ENCODE measurements at places on chromosomes 2 and 18.

DNA sequence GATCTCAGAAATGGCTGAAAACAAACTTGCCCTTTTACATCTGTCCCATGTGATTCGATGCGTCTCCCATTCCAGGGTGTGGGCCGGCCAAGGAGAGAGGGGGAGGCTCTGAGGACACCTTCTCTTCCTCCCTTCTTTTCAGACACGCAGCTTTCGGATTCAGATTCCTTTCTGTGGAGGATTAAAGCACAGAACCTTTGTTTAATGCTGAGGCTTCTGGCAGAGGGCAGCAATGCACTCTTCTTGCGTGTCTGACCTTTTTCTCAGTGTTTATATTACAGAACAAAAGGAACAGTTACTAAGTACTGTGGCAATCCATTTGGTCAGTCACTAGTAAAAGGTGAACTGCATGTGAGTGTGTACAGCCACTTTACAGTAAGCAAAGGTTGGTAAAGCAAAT is 268.9 kb upstream of the CCDC68 start:
- no peak for DNase-seq

DNA sequence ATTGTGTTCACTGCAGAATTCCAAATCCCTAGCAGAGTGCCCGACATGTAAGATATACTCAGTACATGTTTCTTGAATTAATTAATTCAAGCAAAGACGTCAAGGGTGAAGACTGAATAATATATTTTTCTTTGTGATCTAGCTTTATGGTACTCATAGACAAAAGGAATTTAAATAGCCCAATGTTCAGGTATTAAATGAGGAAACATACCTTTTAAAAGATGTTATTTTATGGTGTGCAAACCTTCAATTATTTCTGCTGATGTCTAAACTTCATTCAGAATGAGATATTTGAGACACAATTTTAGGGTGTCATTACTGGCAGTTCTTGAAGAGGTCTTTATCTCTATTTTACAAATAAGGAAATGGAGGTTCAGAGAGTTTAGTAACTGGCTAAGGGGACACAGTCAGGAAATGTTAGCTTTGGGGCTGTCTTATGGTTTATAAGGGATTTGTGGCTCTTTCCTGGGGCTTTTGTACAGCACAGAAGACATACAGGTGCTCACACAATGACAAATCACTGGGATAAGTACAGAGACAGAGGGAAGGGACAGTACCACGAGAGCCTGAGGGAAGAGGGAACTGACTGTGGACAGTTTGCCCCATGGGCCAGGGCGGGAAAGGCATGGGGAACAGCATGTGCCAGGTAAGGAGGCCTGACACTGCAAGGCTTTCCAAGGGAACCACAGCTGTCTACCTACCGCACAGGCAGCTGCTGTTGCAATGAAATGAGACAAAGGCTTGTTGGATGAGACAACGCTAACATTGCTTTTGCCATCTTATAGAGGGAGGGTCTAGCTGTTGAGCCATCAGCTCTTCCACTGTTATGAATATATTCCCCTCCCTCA is 155.3 kb downstream of the DDX1 start:
- DNase-seq: no peak

DNA sequence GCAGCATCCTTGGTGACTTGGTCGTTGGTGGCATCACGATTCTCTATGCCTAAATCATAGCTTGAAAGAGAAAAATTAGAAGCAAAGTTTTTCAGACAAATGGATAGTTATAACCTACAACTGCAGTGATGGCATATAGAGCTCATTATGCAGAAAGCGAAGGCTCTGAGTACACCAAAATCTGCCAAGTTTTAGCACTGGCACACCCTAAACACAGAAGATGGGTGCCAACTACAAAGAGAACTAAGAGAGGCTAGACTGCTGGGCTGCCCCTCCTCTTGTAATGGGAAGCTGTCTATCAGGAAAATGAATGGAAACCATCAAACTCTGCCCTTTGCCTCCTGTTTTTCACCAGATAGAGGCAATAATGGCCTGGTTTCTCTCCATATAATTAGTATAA is 6.3 kb downstream of the IDH1 start:
- DNase-seq: no peak

DNA sequence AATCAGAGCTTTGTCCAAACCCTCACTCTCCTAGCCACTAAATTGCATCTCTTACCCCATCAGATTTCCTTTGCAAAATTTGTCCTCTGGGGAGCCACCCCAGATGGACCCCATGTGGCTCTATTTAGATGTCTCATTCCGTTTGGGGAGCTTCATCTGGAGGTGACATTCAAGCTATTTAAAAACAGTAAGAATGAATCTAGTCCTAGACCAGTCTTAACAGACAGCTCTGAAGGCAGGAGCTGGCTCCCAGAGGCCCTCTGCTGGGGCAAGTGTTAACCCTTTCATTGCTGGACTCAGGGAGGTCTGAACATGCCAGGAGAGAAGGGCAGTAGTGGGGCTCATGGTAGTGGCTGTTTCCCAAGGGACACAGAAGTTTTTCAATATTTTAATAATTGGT is 59.2 kb downstream of the RPL37A start:
- DNase-seq: no peak

DNA sequence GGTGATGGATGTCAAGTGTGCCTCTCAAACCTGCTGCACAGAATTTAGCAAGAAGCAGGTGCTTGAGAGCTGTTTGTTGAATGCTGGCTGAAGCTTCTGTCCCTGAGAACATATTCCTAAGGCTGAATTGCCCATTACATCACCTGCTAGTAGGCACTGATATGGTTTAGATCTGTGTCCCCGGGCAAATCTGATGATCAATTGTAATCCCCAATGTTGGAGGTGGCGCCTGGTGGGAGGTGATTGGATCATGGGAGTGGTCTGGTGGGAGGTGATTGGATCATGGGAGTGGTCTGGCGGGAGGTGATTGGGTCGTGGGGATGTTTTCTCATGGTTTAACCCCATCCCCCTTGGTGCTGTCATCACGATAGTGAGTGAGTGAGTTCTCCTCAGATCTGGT is 128.0 kb downstream of the HRH4 start:
- no peak for DNase-seq

GRCh38 chr2:138906549-138906948 is 126.4 kb upstream of the NXPH2 start:
- DNase-seq: no peak

GRCh38 chr18:21484851-21485636 is 115.5 kb downstream of the ESCO1 start:
- DNase-seq: no peak

DNA sequence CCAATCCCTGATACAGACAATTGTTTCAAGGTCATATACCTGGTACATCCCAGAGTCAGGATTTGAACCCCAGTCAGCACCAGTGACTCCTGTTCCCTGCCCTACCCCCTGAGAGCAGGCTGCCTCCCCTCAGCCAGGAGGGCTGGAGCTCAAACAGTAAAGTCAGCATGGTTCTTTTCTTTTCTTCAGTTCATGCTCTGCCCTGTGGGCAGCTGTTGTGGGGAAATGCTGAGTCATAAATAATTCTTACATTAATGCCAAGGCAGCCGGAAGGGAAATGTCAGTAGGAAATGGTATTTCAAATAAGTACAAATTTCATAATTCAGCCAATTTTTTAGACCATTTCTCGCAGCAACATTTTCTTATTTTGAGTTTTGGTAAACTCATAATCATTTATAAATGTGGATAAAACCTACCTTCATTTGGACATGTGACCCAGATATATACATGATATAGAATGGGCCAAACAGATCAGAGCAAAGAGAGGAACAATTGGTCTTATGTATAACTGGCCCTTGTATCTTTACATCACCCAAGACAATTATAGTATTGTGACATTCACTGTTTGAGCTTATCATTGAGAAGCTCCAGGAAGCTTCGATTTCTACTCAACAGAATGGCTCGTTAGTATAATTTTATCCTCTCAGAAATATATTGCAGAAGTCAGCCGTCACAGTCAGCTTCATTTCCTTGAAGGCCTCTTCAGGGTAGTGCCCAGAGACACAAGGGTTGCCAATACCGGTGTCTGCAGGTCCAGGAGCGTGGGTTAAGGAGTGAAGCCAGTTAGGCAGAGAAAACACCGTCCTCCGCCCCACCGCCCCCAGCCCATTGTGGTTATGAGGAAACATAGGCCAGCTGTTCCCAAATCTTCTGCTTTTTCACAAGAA is 28.0 kb upstream of the SCYGR1 start:
- DNase-seq: no peak

DNA sequence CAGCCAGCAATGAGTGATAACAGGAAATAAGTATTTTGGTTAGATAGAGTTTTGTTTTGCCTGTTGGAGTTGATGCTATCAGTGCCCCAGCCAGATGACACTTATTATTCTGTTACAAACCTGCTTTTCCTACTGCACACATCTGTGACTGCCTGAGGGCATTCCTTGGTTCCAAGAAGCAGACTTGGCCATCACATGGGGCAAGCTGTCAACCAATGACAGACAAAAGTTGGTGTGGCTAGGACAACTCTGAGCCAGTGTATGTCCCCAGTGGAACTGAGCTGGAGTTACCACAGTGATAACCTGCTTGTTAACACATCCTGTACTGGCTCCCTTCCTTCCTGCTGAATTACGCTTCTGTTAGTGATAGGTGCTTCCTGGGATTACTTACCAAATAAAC is 54.5 kb downstream of the FAM171B start:
- no peak for DNase-seq

GRCh38 chr18:67508146-67508545 is 8.4 kb downstream of the DSEL start:
- DNase-seq: no peak

DNA sequence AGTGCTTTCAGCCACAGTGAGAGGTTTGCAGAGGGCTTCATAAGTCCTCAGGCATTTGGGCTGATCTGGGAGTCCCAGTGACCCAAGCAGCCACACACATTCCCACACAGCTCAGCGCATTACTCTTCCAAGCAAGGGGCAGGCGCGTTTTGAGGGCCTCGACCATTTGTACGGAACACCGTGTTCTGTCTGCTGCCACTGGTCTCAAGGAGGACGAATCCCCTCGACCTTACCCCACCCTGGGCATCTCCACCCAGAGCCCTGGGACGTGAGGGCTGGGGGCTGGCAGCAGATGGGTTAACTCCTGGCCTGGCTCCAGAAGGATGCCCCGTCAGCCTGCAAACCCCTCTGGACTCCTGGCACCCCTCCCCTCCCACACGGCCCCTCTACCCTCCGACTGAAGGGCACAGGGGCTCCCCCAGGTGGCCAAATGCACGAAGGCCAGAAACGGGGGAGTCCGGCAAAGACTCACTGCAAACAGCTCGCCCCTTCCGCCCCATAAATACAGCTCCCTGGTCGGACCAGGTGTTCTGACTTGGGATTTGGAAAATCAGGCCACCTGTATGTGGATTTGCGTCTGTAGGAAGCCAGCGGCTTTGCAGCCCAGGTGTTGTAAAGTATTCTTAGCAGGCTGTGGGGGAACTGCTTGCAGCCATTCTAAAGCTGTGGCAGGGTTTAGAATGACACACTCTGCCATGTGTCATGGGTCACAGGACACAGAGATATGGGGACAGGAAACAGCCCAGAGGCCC is 33.6 kb upstream of the PTMA start:
- peak; percentile 56 for DNase-seq
